HCT116 (cell line): ENCODE measurements at places on chromosomes 3 and 15.

DNA sequence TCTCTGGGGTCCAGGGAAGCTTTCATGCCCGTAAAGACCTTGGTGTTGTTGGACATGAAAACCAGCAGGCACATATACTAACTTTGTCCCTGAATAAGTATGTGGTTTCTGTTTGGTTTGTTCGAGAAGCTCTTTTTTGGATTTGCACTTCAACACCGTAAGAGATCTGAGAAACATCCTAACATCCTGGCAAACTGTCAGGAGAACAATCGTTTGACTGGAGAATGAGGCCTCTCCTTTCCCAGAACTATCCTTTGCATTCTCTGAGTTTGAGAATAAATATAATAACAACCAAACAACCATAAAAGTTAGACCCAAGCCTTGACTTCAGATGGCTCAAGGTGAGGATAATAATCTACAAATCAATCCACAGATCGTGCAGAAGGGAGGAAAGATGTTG, 230.4 kb upstream of the WNT5A start:
- DNase-seq = no peak

DNA sequence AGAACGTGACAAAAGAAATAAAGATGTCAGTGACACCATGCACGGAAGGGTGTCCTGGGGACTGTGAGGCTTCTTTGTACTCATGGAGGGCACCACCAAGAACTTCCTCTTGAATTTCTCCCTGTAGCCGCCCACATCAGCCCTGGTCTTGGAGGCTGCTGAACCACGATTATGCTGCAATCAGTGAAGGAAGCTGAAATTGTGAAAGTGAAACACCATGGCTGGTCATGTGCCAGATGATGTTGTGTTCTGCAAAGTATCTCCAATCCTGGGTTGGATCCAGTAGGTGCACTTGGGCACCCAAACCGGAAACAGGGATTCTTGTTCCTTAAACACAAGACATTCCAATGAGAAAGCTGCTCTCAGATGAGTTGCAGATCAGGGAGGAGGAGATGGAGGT, 104.4 kb upstream of the GOLGA6L6 start:
- DNase-seq = no peak

DNA sequence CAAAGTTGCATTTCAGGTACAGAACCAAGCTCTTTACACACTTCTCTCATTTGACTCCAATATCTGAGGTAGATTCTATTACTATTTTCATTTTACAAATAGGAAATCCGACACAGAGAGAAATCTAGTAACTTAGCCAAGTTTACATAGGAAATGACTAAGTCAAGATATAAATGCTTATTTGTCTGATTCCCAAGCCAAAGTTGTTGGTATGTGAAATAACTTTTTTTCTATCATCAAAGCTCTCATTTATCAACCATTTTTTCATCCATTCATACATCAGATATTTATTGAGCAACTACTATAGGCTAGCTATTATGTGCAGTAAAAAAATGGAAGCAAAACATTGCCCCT, 89.2 kb upstream of the MITF start:
- DNase-seq = no peak

GRCh38 chr3:152839511-152839910, 4.6 kb downstream of the P2RY1 start:
- no peak for DNase-seq

- DNase-seq = no peak
Measured at GRCh38 chr3:112121577-112122547, 11.2 kb downstream of the GCSAM start.

GRCh38 chr3:44324584-44324983, 14.0 kb upstream of the TCAIM start:
- DNase-seq = no peak

GRCh38 chr15:100899601-100900000, 19.6 kb upstream of the LRRK1 start:
- no peak for DNase-seq

- no peak for DNase-seq
Measured at GRCh38 chr3:180698760-180699270, 19.5 kb upstream of the CCDC39 start.

DNA sequence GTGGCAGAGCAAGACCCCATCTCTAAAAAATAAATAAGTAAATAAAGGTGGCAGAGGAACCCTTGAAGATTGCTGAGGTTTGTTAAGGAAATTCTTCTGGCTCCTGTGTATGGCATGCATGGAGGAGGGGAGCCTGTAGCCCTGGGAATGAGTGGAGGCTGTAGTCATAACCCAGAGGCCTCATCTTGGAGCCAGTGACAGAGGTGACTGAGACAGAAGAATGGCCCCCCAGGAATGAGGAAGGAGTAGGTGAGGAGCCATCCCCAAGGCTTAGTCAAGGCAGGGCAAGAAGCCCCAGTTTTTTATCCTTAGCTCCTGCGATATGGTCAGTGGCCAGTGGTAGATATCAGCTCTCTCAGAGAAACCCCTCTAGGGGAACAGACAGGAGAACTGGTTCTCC, 46.5 kb downstream of the BSN start:
- no peak for DNase-seq

DNA sequence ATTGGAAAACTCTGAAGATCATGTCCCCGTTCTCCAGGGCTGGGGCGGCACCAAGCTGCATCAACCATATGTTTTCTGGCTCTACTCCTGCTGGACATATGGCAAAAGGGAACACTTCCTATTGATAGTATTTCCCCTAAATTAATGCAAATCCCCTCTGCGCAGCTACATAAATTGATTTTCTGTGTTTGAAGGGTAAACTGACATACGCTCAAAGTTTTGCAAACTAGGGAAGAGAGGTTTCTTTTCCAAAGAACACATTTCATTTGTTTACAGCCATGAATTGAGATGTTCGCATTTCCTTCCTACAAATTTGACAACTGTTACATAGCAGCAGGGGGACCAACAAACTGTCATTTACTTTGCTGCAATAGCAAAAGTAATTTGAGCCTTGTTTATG, 35.9 kb downstream of the CTXND1 start:
- no peak for DNase-seq

DNA sequence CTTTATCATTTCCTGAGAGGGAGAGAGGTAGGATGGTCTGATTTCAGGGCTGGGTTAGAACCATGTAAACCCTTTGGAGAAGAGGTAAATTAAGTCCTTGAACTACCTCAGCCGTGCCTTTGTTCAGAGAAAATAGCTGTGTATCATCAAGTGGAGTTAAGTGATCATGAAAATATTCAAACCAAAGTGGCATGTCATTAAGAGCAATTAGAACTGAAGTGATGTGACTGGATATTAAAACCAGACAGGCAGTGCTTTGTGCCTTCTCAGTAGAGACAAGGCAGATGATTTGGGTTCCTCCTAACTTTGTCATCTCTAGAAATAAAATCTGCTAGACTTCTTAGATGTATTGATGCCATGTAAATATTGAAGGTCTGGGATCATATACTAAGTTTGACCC, 171.5 kb downstream of the IL5RA start:
- DNase-seq = no peak

- no peak for DNase-seq
Measured at GRCh38 chr15:69439623-69440022, 13.0 kb upstream of the RPLP1 start.

DNA sequence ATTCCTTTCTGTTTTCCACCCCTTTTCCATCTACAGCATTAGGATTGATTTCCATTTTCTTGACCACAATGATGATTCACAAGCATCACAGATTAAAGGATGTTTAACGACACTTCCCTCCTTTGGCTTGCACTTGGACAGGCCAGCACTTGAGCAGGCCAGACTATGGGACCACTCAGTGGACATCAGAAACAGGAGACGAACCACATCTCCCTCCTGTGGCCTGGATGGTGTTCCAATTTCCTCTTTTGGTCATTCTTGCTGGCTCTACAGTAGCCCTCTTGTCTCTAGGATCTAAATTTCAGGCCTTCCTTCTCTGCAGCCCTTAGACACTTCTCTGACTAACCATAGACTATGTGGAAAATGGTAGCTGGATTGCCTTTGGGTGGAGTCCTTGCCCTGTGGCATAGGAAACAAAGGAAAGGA, 78.8 kb upstream of the BOC start:
- no peak for DNase-seq

GRCh38 chr15:74789171-74789631, 7.3 kb downstream of the CSK start:
- no peak for DNase-seq

DNA sequence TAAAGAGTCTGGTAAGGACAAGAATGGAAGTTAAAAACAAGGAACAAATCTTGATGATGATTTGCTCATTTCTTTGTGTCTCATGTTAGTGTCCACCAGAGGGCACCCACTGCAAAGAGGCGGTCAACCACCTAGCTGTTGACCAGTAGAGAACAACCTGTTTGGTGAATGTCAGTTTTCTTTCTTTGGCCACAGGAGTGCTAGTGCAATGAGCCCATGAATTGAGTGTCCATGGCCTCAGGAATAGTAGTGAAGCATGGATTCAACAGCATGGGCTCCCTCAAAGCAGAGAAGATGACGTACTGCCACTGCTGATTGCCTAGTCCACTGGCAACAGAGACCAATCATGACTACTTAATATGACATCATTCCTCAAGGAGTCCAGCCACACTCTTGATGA, 10.7 kb upstream of the CNTN6 start:
- no peak for DNase-seq

- DNase-seq = no peak
Measured at GRCh38 chr3:188126276-188126675, 27.7 kb upstream of the LPP start.
